Mesendoderm (in vitro differentiated cells): ENCODE measurements at places on chromosomes 7 and 10.

DNA sequence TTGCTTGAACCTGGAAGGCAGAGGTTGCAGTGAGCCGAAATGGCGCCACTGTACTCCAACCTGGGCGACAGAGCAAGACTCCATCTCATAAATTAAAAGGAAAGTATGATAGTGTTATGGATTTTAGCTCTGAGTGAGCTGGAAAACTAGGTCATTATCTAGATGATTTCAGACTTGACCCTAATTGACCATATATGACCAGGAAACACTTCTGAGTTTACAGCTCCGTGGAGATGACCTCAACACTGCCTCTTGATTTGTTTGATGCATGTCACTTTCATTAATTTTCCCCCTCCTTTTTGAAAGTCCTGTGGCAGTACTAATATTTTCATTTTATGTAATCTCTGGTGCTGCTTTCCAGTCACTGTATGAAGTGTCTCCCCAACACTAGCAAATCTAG lies 7.8 kb upstream of the SEC61A2 start:
- DNase-seq = no peak

DNA sequence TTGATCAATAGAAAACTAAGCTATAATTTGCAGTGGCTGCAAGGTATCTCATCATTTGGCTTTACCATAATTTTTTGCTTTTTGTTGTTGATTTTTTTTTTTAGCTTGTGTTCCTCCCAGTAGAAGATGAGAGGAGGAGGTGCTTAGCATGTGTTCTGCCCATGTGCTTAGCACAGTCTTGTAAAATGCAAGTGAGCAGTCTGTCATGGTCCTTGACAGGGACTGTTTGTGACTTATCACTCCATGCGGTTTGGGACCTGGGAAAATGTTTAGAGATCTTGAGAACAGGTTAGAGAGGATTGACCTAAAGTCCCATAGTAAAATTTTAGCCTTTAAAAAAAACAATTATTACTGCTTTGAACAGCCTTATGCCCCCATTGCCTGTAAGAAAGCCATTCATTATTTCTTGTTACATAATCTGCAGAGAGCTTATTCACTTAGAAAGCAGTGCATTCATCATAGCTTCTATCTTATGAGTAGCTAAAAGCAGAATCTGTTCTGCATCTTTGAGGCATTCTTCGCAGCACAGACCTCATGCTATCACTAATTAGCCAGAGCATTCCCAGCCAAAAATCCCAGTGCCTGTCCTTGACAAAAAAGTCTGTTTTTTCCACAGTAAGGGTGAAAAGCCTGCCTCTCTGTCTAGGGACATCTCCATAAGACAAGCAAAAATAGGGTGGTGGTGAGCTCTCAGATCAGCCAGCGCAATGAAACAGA lies 748.7 kb upstream of the GALNT17 start:
- DNase-seq = no peak

DNA sequence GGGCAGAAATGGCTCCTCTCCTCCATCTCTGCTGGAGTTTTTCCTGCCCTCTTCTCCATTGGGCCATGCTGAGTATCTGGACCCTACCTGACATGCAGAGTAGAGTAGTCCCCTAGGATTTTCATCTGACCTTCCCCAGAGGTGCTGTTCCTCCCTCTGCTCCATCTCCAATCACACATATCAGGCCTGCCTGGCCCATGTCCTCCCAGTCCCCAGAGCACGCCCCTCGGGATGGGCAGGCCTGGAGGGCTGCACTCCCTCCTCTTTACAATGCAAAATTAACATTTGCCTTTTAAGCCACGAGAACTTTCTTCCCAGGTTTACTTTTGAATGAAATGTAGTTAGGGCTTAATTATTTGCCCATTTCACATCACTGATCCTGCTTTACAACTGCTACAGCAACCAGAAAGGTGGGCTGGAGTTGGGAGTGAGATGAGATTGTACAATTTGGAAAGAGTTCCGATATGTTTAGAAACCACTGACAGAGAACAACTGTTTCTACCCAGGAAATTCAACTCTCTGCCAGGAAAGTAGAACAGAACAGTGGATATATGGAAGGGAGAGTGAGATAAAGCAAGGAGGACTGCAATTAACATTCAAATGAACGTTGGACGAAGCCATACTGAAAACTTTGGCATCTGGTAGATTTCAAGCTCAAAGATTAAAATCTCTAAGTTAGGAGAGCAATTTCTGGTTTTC lies 184.0 kb upstream of the HABP2 start:
- no peak for DNase-seq

- peak; percentile 37 for DNase-seq
Measured at GRCh38 chr7:114082642-114083165, 163.9 kb upstream of the PPP1R3A start.

GRCh38 chr10:86389441-86390193 lies 23.0 kb upstream of the GRID1 start:
- DNase-seq = peak; percentile 95

GRCh38 chr10:1531883-1532597 lies 205.3 kb downstream of the ADARB2 start:
- no peak for DNase-seq

DNA sequence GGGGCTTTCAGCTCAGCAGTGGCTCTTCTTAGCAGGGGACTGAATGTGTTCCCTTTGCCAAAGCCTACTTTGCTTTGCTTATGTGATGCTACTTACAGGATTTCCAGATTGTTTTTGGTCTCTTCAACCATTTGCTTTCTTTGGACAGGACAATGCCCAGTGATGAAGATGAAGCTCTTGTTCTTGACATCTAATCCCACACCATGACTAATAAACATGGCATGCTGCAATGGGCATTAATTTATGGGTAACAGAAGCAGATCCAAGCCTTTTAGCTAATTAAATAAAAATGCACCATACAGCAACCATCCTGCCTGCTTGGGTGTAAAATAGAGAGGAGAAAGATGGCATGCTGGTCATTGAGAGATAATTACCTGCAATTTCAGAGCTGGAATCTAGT lies 175.5 kb upstream of the ITGB1 start:
- DNase-seq = no peak

DNA sequence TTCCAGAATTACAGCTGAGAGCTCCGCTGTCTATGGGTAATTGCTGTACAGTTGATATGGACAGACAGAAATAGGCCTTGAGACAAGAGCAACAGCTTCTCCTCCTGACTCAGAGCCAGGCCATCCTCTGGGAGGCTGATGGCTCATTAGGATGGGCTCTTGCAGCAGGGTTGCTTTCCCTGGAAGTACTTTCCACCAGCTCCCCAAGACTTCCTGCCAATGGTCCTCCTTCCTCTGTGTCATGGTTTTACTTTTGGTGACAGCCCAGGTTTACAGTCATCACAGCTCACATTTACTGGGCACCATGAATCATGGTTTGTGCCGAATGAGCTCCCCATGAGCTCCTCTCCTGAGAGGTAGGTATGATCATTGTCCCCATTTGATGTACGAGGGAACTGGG lies 131.8 kb downstream of the HECW1 start:
- no peak for DNase-seq

DNA sequence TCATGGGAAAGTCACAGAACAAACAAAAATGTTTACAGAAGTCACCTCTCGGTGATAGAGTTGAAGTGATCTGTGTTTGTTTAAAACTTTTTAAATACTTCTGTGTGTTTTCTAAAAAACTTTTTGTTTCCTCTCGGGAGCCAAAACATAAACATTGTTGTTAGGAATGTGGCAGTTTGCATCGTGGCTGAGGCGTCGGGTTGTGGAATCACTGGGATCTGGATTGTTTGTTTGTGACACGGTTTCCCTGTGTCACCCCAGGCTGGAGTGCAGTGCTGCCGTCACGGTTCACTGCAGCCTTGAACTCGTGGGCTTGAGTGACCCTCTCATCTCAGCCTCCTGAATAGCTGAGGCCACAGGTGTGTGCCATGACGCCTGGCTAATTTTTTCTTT lies 29.0 kb upstream of the SUN1 start:
- no peak for DNase-seq

GRCh38 chr10:108735380-108735779 lies 1187.9 kb downstream of the XPNPEP1 start:
- DNase-seq = no peak

- no peak for DNase-seq
Measured at GRCh38 chr10:3668966-3669330, 116.1 kb downstream of the KLF6 start.

DNA sequence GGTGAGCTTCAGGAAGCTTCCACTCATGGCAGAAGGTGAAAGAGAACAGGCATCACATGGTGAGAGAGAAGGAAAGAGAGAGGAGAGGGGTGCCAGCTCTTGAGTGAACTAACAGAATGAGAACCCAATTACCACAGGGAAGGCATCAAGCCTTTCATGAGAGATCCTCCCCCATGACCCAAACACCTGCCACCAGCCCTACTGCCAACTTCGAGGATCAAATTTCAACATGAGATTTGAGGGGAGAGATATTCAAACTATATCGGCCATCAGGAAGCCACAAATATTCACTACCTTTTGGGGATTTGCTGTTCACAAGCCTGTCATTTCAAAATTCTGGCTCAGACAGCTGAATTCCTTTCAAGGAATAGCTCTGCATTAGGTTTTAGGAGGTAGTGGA lies 39.9 kb upstream of the SMNDC1 start:
- no peak for DNase-seq

DNA sequence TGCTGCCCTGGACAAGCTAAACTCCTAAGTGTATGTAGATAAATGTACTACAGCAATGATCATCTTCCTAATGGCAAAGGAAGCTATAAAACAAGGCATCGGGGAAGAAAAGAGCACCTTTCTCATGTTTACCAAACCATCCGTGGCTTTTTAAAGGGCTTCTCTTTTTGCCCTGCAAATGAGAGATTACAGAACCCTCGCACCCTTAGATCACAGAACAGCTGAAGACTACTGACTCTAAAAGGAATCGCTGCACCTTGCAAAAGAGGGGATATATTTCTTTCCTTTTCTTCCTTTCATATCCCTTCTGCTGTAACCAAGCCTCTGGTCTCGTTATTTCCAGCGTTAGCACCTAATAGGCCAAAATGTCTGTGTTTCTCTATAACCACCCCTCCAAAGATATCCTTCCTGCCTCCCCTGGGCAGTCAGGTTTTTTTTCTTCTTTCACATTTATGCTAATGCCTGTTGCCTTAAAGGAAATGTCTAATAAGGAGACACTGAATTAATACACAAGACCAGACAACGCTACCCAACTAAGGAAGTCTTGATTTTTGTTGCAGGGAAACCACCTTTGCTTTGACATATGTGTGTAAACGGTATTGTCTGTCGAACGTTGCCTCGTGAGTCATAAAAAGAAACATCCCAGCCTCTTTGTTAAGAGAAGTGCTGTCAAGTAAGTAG lies 10.5 kb downstream of the ST8SIA6 start:
- DNase-seq = no peak

- no peak for DNase-seq
Measured at GRCh38 chr7:55120501-55121198, 101.8 kb downstream of the EGFR start.

- DNase-seq = no peak
Measured at GRCh38 chr10:59903871-59904270, 2.5 kb downstream of the CCDC6 start.

DNA sequence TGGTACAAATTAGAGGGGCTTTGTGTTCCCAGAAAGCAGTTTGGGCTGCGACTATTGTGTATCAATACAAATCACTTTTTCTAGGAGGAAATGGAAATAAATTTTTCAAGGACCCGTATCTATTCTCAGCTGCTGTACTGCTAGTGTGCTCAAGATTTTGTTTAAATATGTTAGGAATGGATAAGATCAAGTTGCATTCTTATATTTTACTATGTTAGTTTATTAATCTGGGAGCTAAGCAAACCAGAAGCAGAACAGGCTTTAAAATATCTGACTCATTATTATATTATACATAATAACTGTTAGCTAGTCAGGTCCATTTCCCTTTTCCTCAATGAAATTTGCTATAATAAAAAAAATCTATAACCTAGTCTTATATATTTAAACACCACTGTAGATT lies 11.1 kb upstream of the GLCCI1 start:
- DNase-seq = no peak

GRCh38 chr7:39664057-39664456 lies 40.7 kb downstream of the RALA start:
- DNase-seq = peak; percentile 33

- no peak for DNase-seq
Measured at GRCh38 chr7:22894546-22894945, 71.9 kb upstream of the TOMM7 start.

- no peak for DNase-seq
Measured at GRCh38 chr10:8054244-8054493, 319 bp upstream of the GATA3 start.

DNA sequence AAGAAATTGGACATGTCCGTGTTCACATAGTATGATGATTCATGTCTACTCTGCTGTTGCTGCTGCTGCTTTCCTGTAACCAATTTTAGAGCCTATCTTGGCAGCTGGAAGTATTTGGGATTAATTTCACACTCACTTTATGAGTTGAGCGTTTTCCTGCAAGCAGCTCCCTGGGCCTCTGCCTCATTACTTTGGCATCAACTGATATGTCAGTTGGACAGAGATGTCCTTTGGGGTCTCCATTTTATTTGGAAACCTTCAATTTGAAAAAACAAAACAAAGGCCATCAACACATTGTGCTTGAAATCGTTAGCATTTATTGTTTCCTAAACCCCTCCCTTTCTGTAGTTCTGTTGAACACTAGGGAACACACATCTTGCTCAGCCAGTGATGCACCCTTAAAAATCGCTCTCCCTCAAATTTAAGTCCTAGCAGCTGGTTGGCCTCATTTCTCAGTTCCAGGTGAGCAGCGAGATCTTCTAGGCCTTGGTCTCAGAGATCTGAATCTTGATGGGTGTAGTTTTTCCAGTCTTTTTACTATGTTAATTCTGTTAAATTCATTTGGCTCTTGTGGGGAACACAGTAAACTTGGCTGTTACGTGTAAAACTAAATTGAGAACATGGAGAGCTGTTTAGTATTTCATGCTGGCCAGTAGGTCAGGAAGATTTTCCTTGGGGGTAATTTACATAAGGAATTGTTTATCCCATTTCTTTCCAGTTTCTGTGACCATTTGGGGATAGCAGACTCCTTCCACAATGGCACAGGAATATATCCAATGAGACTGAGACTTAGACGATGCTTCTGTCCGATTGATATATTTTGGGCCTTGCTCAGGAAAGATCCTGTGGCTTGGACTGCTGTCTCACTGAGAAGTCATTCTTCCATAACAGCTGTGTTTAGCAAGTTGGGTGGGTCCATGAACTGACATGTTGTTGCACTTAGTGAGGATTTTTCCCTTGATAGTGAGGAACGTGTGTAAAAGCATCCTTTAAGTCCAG lies 371.6 kb downstream of the BBS9 start:
- DNase-seq = no peak

GRCh38 chr10:96494694-96495093 lies 19.0 kb downstream of the TLL2 start:
- DNase-seq = no peak

GRCh38 chr10:89134963-89135362 lies 72.2 kb downstream of the CH25H start:
- no peak for DNase-seq

GRCh38 chr10:27241010-27241651 lies 534 bp upstream of the ACBD5 start:
- DNase-seq = peak; percentile 80
